ENCODE measurements at places on chromosomes 6 and 20. TPM values are rescaled to one million over a fixed set of nuclear protein-coding genes. Genes with fewer than 3 reads are reported as not detected.

SUMO4 gene
- not detected for polyA plus RNA-seq

RAD21L1 gene
- polyA plus RNA-seq = not detected

BEND6 gene
- 0.08 TPM for polyA plus RNA-seq

CTCFL gene
- polyA plus RNA-seq = not detected

HTR1B gene
- 0.04 TPM for polyA plus RNA-seq

LRP11 gene
- polyA plus RNA-seq = 25.6 TPM

ISM1 gene
- polyA plus RNA-seq = 1.5 TPM

RHAG gene
- 0.05 TPM for polyA plus RNA-seq

ANKRD66 gene
- polyA plus RNA-seq = not detected

OR2W1 gene
- polyA plus RNA-seq = not detected

DCDC2 gene
- 0.02 TPM for polyA plus RNA-seq

C6orf132 gene
- polyA plus RNA-seq = 357 TPM

C6orf89 gene
- polyA plus RNA-seq = 12.9 TPM

HAO1 gene
- not detected for polyA plus RNA-seq

GDAP1L1 gene
- polyA plus RNA-seq = not detected

PRSS35 gene
- polyA plus RNA-seq = 0.02 TPM

FRMD1 gene
- polyA plus RNA-seq = 0.02 TPM

SLC17A1 gene
- polyA plus RNA-seq = not detected

PRDM13 gene
- not detected for polyA plus RNA-seq

PPP1R16B gene
- 1.0 TPM for polyA plus RNA-seq

NKX2-2 gene
- polyA plus RNA-seq = not detected

PRDM1 gene
- polyA plus RNA-seq = 29.7 TPM

TUBB1 gene
- polyA plus RNA-seq = not detected

SLC25A27 gene
- polyA plus RNA-seq = 8.0 TPM

GRIK2 gene
- polyA plus RNA-seq = 0.08 TPM

FRK gene
- polyA plus RNA-seq = 1.8 TPM

XKR7 gene
- not detected for polyA plus RNA-seq

NKAIN4 gene
- polyA plus RNA-seq = not detected

UNC5CL gene
- polyA plus RNA-seq = 0.82 TPM

PAK5 gene
- 0.21 TPM for polyA plus RNA-seq

RANBP9 gene
- polyA plus RNA-seq = 60.8 TPM
